Mesangial cell (primary cell): ENCODE measurements at places on chromosomes 4 and X. TPM values are rescaled to one million over a fixed set of nuclear protein-coding genes. Genes with fewer than 3 reads are reported as not detected.

Gene NUDT10
- 3.8 and 4.2 TPM in 2 replicates for total RNA-seq

Gene OR13H1
- total RNA-seq, result not detected in 2 replicates

Gene MAGEA8
- total RNA-seq, result not detected in 2 replicates

Gene IL2RG
- not detected in 2 replicates for total RNA-seq

Gene HOPX
- total RNA-seq, result 2.4 and 51.0 TPM in 2 replicates

Gene ERAS
- total RNA-seq, result not detected in 2 replicates

Gene PLK4
- 1.5 and 21.7 TPM in 2 replicates for total RNA-seq

Gene ARHGEF6
- 0.65 and 1.4 TPM in 2 replicates for total RNA-seq

Gene CDKL2
- total RNA-seq, result 1.5 and 2.7 TPM in 2 replicates

Gene IL13RA1
- 18.7 and 43.9 TPM in 2 replicates for total RNA-seq

Gene MAGEA9B
- total RNA-seq, result not detected in 2 replicates
